ENCODE measurements at places on chromosomes 12 and 14.

DNA sequence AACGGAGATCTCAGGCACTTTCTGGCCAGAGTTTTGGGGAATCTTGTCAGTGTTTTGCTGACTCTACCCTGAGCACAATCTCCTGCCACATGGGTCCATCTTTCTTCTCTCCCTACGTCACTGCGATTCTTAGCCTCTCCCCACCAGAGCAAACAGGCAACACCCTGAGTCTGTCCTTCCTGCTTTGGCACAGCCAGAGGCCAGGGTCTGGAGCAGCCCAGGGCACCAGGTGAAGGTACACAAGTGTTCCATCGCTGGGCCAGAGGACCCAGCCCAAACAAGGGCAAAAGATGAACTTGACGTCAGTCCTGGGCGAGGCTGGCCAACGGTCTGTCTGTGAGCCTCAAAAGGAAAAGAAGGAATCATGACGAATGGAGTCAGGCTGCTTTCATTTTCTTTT lies 12.7 kb upstream of the CCDC177 start:
- DNase-seq: no peak

GRCh38 chr14:37046815-37047214 lies 125.6 kb downstream of the SLC25A21 start:
- DNase-seq: no peak

DNA sequence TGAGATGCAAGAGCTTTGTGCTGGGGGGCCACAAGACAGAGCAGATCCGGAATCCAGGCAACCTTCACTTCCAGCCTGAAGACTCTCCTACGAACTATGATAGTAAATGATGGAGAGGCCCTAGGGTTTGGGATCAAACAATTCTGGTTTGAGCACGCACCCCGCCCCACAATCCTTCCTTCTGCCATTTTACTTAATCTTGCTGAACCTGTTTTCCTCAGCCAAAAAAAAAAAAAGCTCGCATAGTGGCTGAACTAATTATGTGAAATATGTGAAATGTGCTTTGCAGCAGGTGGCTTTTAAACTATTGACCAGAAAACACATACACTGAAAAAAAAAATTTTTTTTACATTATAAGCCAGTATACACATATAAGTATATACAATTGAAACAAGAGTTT lies 667 bp upstream of the ITFG2 start:
- DNase-seq: no peak

DNA sequence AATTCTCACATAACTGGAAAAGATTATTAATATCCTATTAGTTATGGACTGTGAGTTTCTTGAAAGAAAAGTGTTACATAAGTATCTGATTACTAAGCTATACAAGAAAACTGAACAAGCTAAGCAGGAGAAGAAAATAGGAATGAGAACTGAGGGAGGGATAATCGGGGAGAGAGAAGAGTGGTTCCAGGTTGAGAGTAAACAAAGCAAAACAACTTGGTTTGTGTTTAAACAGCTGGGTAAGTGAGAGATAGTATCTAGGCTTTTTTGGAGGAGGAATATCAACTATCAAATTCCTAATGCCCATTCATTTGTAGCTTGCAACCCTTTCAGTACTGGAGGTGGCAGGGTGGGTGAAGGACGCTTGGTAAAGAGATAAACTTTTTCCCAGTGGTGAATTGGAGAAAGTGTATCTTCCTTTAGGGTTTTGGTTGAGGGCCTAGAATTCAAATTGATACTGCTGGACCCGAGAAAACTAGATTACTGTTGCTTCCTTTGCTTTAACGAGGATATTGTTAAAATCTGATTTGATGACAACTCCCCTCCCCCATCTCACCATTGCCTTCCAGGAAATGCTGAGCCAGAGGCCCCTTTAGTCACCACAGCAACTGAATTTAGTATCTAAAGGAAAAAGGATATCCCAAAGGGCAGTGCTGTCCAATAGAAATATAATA lies 2.0 kb upstream of the SLC2A3 start:
- DNase-seq: no peak

DNA sequence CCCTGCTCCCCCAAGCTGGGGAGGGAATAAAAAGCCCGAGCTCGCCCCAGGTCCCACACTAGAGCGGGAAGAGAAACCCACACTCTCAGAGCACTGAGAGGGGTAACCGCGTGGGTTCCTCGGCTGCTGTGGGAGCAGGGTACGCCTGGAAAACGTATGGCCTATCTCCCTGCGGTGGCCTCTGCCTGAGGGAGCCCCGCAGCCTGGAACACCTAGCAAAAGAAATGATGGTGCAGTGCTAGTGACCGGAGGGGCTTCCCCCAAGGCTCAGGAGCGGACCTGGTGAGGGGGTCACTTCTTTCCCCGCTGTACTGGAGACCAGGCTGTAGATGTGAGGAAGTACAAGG lies 2.5 kb upstream of the OR4N2 start:
- no peak for DNase-seq

DNA sequence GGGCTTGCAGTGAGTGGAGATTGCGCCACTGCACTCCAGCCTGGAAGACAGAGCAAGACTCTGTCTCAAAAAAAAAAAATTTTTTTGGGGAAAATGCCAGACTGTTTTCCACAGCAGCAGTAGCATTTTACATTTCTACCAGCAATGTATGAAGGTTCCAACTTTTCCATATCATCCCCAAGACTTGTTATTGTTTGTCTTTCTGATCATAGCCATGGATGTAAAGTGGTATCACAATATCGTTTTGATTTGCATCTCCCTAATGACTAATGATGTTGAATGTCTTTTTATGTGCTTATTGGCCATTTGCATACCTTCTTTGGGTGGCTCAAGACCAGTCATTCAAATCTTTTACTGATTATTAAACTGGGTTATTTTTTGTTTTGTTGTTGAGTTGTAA lies 63.7 kb downstream of the NTN4 start:
- no peak for DNase-seq

- no peak for DNase-seq
Measured at GRCh38 chr12:120885521-120885920, 18.6 kb downstream of the SPPL3 start.

Data from NCI-H187 treated with DMSO at 0.1 percent for 48 hours (cell line).